ENCODE measurements at places on chromosomes 3 and 15.

DNA sequence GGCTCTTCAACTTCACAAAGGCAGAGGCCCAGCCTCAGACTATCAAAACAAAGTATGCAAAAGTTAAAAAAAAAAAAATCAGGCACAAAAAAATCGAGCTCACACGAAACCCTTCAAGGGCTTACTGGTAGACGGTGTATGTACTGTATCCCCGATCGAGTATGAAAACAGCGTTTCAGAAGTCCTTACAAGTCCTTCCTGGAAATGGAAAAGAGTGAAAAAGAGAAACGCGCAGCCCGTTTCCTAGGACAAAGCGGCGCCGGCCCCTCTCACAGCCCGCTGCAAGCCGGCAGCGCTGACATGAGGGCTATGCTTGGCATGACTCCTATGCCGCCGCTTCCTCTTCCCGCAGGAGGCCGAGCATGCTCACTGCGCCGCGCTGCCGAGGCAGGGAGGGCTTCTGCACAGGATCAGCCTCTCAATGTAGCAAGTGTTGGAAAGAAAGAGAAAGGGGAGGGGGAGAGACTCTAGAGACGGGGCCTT is at the start of gene VGLL4:
Gene VGLL4 (minus strand): TSS at position 311 of the 483 bp plus-strand sequence. CDS start 397 bp downstream, outside the sequence.
- peak; percentile 97 for DNase-seq

DNA sequence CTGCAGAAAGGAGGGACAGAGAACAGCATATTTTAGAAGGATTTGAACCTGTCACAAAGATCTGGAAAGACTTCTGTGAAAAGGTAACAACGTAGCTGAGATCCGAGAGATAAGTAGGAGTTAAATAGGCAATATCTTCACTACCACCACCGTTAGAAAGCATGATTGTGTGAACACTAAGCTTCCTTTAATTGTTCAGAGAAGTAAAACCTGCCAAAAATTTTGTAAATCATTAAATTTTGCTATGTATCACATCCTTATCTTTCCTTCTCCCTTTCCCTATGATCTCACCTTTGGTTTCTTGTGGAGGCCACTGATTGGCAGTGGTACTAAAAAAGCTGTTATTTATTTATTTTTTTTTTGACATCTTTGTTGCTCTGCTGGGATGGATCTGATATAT is 346.9 kb downstream of the NLGN1 start:
- no peak for DNase-seq

DNA sequence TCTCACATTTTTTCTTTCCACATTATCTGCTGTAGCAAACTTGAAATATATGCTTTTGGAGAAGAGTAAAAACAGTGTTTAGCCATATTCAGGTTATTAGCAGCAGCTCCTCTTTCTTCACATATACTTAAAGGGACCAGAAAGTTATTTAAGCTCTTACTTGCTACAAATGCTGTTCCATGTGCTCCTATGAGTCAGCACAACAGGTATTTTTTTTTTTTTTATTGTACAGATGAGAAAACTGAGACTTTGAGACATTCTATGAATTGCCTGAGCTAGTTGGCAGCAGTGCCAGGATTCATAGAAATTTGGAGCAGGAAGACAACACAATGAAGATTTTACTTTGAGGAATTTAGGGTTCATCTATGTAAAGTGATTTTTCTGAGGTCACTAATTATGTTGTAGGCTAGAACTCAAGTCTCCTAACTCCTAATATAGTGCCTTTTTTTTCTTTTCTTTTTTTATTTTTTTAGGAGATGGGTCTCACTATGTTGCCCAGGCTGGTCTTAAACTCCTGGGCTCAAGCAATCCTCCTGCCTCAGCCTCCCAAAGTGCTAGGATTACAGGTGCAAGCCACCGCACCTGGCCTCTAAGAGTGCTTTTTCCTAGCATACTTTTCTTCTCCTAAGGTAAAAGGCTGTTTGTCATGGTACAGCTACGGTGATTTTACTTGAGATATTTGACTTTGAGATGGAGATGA is 23.6 kb downstream of the SETD5 start:
- no peak for DNase-seq

DNA sequence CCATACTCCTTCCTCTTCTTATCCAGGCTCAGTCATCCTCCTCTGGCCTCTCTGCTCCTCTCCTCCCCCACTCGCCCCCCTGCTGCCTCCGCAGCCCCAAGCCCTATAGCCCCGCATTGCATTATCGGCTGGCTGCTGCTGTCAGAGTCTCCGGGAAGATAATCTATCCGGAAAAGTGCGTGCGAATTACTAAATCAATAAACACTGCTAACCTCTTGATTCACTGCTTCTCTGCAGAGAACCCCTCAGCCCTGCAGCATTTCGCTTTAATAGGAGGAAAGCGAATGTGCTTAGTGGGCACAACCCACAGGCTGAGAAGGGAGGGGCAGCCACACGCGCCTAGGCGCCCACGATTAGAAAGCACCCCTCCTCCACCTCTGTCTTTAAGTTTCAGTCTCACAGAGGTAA is 167.6 kb downstream of the ABHD5 start:
- DNase-seq: no peak

GRCh38 chr3:187286467-187287059 is 5.0 kb downstream of the MASP1 start:
- DNase-seq: no peak

GRCh38 chr3:142656575-142656974 is 60.4 kb downstream of the PLS1 start:
- DNase-seq: no peak

DNA sequence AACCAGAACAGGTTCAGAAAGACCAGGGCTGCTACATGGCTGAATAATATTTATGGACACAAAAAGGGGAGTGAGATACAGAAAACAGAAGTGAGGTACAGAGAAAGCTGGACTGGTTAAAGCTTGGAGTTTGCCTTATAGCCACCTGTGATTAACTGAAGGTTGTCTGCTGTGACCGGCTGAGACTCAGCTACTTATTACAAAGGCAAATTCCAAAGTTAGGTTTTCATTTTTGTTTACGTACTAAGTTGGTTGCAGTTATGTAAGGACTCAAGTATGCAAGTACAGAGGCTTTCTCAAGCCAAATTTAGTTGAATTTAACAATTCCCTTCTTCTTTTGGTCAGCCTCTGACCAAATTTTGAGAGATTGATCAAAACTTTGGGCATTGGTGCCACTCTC is 264.6 kb downstream of the THSD4 start:
- no peak for DNase-seq

DNA sequence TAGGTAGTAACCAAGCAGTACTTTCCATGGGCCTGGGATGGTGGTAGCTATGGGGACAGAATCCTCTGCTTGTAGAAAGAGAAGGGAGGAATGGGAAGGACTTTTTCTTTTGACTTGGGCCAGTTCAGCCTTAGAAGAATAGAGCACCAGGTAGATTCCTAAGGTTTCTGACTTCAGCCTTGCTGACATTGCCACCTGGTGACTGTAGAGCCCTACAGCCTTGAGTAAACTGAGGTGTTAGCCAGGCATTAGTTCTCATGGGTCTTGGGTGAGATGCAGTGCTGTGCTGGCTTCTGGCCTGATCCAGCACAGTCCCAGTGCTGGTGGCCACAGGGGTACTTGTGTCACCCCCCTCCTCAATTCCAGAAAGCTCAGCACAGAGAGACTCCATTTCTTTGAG is 171.1 kb downstream of the ZBBX start:
- DNase-seq: no peak

DNA sequence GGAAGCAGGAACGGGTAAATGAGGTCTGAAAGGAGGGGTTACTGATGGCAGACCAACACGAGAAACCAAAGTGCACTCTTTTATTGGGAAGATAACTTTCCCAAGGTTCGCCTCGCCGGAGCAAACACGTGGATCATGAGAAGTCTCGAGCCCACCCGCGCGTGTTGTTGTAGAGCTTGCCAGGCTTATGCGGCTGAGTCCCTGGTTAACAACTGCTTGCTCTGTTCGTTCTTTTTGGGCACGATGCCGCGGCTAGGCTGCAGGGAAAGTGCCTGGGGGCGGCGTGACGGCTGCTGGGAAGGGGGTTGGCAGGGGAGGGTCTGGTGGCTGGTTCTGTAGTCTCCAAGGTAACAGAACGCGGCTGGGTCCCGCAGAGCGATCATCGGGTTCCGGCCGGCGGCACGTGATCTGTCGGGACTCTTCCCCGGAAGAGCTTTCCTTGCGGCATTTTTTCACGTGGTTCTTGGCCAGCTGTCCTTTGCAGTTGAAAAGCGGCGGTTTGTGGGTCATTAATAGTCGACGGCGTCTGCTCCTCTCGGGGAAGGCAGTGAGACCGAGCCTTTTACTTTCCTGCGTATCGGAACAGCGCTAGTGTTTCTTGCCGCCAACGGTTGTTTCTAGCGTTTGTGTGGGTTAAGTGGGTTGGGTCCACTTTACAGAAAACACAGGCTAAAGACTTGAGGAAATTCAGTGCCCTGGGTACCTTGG is 1.5 kb downstream of the MGA start:
- DNase-seq: peak; percentile 92

DNA sequence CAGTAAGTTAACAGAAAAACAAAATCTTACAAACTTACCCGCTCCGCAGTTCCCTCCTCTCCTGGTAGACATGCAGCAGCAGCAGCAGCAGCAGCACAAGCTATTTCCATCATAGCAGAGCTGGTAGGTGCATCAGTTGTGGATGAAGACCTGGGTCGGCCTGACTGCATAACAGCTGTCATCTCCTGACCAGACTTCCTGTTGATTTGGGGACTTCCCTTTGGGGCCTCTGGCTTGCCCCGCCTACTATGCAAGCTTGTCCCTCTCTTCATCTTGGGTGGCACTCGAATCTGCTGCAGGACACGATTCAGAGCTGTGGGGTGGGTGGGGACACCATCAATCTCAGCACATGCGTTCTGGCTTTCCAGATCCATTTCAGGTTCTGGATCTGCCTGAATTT is 65.7 kb downstream of the TMCC1 start:
- no peak for DNase-seq

DNA sequence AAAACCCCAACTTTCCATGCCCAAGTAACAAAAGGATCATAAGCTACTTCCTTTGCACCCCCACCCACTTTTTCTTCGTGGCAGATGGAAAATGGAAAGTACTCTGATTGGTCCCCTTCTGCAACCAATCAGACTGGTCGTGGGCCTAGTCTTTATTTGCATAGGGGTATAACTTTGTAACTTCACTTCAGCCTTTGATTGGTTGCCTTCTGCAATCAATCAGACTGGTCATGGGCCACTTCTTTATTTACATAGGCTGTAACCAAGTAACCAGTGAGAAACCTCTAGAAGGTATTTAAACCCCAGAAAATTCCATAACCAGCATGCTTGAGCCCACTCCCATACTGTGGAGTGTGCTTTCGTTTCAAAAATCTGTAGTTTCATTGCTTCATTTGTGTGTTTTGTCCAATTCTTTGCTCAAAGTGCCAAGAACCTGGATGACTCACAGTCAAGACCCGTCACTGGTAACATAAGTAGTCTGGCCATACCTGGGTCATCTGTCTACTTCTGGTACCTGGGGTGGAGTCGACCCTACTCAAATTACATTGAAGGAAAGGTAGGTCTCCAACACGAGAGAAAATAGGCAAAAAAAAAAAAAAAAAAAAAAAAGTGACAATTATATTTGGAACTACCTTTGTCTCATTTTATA is 41.9 kb downstream of the CMTM8 start:
- no peak for DNase-seq

DNA sequence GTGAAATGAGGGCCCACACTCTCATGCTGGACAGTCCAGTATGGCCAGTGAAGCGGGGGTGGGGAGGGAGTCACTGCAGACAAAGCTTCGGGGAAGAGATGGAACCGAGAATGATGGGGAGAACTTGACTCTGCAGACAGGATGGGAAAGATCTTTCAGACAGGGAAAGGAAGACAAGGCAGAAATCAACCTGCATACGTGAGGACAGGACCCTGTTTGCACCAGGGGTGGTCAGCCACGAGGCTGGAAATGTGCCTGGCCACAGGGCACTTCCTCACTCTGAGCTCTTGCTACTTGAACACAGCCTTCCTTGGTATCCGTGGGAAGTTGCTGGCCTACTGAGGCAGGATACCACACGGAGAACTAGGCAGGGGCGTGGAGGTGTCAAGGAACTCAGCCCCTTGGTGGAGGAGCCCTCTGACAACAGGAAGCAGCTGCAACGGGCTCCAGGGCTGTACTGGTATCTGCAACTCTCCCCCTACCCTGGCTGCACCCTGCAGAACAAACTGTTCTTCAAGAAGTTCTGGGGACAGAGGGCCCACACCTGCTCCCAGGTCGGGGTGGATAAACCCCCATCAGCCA is 9.3 kb upstream of the SRP14 start:
- no peak for DNase-seq

DNA sequence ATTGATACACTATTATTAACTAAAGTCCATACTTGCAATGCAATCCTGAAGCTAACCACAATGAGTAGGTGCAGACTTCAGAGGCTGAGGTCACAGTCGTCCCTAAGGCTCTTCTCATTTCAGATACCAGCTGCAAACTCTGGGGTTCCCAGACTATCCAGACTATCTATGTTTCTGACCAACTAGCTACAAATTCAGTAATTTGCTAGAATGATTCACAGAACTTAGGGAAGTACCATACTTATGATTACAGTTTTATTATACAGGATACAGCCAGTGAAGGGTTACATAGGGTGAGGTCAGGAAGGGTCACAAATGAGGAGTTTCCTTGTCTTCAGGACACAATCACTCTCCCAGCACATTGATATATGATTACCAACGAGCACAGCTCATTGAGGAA is 36.5 kb downstream of the PPM1L start:
- no peak for DNase-seq

DNA sequence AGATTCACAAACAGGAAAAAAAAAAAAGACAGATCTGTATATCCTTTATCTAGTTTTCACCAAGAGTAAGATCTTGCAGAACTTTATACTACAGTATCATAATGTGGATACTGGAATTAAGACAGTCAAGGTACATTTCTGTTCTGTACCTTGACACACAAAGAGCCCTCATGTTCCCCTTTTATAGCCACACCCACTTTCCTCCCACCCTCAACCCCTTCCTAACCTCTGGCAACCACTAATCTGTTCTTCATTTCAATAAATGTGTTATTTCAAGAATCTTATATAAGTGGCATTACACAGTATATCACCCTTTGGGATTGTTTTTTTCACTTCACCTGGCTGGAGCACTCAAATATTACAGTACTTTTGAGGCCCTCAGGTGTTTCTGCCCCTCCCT is 3.6 kb upstream of the RAB6B start:
- no peak for DNase-seq

DNA sequence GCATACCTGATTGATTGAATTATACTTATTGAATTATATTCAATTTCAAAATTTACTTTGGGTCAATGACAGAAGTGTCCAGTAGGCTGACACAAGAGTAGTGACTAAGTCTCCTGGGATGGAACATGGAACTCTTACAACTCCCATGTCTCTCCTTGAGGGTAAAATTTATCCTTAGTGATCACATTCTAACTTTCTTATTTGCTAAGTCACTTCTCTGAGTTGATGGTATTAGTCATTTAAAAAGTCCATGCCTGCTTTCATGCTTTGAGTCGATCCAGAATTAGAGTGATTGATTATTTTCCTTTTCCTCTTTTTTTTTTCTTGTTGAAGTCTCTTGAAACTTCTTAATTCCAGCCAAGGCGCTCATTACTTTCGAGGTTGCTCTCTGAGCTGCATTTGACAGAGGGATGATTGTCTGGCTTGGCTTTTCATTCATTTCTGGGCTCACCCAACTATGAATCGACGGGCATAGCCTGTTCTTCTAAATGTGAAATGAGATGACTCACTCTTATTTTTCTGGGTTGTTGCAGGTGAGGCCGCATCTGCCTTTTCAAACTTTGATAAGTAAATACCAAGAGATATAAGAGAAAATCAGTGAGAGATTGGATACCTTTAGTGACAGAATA is 34.9 kb downstream of the LRRC3B start:
- no peak for DNase-seq

- DNase-seq: no peak
Measured at GRCh38 chr3:178189854-178190253, 346.4 kb upstream of the KCNMB2 start.

GRCh38 chr15:91922646-91923547 is 69.4 kb downstream of the SLCO3A1 start:
- no peak for DNase-seq

Data from kidney (tissue), 22 donors.